Keratinocyte (primary cell): ENCODE measurements at places on chromosomes 5 and 9.

- no peak overlapping the region for H3K4me3 ChIP-seq
- no peak overlapping the region for H3K27ac ChIP-seq
- H3K36me3 ChIP-seq, result no peaks in the 10 kb centered on the region
- DNase-seq, result no peak
- no peaks in the 10 kb centered on the region for H3K27me3 ChIP-seq
Measured at GRCh38 chr9:89716559-89716958, 111.7 kb downstream of the GADD45G start.

DNA sequence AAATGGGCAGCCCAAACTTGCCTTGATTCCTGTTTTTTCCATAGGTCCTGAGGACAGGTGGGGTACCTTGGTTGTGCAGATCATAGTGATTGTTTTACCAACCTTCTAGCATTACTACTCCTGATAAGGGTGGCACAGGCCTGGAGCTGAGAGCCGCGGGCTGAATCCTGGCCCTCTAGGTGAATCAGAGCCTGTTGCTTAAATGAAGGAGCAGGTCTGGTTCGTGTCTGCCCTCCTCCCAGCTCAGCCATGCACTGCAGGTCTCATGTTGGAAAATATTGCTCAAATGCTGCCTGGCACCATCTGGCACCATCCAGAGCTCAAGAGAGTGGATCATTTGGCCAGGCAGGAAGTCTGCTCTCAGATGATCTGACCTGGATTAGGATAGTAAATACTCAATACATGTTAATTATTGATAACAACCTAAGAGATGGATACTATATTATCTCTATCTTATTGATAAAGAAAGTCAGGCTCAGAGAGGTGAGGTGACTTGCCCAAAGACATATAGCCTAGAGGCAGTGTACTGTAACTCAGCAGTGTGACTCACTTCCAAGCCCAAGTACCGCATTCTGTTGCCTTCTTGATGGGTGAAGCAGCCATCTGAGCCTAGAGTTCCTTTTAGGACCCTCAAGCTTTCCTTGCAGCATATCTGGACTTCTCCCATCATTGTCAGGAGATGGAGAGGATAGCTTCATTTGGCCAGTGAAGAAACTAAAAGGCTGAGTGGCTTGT lies 104.3 kb upstream of the PITX1 start:
- no peak for DNase-seq
- peaks cover 48% of the 10 kb centered on the region for H3K4me1 ChIP-seq
- H3K36me3 ChIP-seq, result no peaks in the 10 kb centered on the region
- no peaks in the 10 kb centered on the region for H3K27me3 ChIP-seq
- no peak overlapping the region for H3K4me3 ChIP-seq

DNA sequence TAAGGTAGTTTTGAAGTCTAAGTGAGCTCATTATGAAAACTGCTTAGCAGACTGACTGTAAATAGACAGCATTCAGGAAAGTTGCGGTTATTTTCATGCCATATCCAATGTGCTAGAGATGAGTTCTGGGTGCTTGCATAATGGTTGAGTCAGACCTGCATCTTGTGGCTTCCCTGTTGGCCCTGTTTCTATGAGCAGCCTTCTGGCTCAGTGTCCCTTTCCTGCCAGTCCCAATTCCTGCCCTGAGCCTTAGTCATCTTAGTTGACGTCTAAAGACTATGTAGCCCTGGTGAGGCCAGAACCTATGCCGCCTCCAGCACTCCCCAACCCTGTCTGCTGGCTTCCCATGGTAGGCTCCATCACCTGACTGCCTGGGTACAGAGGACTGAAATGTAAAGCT lies 76.3 kb upstream of the TNFSF8 start:
- peaks cover 3% of the 10 kb centered on the region for H3K4me1 ChIP-seq
- no peaks in the 10 kb centered on the region for H3K36me3 ChIP-seq
- no peak for DNase-seq
- no peak overlapping the region for H3K4me3 ChIP-seq
- H3K27ac ChIP-seq, result no peak overlapping the region

DNA sequence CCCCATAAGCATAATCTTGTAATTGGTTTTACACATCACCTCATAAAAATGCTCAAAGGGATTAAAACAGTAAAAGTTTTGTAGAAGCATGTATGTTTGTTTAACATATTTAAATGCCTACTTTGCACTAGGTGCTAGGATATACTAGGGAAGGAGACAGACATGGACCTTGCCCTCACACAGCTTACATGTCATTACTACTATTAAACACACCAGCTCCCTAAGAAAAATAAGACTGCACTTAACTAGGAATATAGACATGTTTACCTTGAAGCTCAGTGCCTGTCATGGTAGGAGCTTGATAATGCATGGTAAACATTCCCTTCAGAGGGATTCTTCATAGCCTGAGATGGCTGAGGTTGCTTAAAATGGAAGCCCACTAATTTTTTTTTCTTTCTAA lies 6.2 kb downstream of the SHLD3 start:
- H3K4me3 ChIP-seq, result no peak overlapping the region
- peaks cover 3% of the 10 kb centered on the region for H3K4me1 ChIP-seq
- no peak overlapping the region for H3K27ac ChIP-seq
- peaks cover 6% of the 10 kb centered on the region for H3K36me3 ChIP-seq

DNA sequence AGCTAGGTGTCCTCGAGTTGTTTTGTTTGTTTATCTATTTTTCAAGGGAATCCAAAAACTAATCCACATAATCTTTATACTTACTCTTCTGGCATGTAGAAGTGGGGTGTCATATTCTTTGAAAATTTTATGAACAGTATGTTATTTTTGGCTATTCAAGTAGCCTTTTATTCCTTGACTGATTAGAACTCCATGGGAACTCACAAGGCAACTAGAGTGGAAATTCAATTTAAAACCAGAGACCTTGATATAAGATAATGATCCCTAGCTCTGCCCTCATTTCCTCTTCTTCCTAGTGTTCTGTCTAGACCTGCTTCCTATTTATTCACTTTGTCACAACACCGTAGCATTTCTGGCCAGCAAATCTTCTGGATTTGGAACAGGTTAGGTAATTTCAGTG lies 1123.7 kb upstream of the C9orf72 start:
- no peaks in the 10 kb centered on the region for H3K4me1 ChIP-seq
- H3K36me3 ChIP-seq, result no peaks in the 10 kb centered on the region
- H3K4me3 ChIP-seq, result no peak overlapping the region
- H3K27ac ChIP-seq, result no peak overlapping the region

DNA sequence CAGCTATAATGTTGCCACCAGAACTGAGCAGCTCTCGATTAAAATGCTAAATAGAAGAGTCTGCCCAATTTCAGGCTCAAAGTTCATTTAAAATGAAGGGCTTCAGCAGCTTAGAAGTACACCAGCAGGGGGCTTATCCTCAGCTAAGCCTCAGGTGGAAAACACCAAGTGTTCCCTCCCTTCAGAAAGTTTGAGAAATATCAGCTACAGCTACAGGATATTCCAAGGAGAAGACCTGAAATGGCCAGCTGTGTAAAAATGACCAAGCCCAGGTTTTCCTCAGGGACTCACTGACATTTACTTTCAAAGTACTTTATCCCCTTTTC lies 395.4 kb downstream of the DTWD2 start:
- no peaks in the 10 kb centered on the region for H3K36me3 ChIP-seq
- no peak for DNase-seq
- no peaks in the 10 kb centered on the region for H3K4me1 ChIP-seq
- no peak overlapping the region for H3K4me3 ChIP-seq
- no peaks in the 10 kb centered on the region for H3K27me3 ChIP-seq
- H3K27ac ChIP-seq, result no peak overlapping the region

GRCh38 chr5:55437859-55438206 lies 96.9 kb downstream of the PLPP1 start:
- peaks cover 19% of the 10 kb centered on the region for H3K4me1 ChIP-seq
- H3K27me3 ChIP-seq, result no peaks in the 10 kb centered on the region
- H3K27ac ChIP-seq, result peak overlapping the region; percentile 71
- no peak for DNase-seq

- no peaks in the 10 kb centered on the region for H3K4me1 ChIP-seq
- H3K4me3 ChIP-seq, result no peak overlapping the region
- no peak for DNase-seq
- H3K36me3 ChIP-seq, result no peaks in the 10 kb centered on the region
Measured at GRCh38 chr5:59656351-59657254, 236.9 kb downstream of the PDE4D start.

DNA sequence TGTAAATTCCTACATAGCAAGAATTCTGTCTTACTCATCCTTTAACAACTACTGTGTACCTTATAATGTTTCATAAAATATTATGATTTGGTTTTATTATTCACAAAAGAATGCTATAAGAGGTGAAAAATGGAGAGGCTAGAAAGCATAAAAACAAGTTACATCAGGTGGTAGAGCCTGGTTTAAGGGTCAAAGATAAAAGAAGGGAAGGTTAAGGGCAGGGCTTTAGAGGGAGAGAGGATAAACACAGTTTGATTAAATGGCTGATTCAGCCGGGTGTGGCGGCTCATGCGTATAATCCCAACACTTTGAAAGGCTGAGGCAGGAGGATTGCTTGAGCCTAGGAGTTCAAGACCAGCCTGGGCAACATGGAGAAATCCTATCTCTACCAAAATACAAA lies 40.4 kb upstream of the HSPB3 start:
- no peak for DNase-seq
- H3K27ac ChIP-seq, result peak overlapping the region; percentile 35
- no peaks in the 10 kb centered on the region for H3K27me3 ChIP-seq
- peaks cover 16% of the 10 kb centered on the region for H3K4me1 ChIP-seq
- H3K36me3 ChIP-seq, result no peaks in the 10 kb centered on the region

GRCh38 chr9:111066468-111066867 lies 28.2 kb upstream of the LPAR1 start:
- no peak overlapping the region for H3K4me3 ChIP-seq
- no peak overlapping the region for H3K27ac ChIP-seq
- no peaks in the 10 kb centered on the region for H3K4me1 ChIP-seq
- DNase-seq, result no peak
- no peaks in the 10 kb centered on the region for H3K36me3 ChIP-seq
- H3K27me3 ChIP-seq, result peaks cover 20% of the 10 kb centered on the region

DNA sequence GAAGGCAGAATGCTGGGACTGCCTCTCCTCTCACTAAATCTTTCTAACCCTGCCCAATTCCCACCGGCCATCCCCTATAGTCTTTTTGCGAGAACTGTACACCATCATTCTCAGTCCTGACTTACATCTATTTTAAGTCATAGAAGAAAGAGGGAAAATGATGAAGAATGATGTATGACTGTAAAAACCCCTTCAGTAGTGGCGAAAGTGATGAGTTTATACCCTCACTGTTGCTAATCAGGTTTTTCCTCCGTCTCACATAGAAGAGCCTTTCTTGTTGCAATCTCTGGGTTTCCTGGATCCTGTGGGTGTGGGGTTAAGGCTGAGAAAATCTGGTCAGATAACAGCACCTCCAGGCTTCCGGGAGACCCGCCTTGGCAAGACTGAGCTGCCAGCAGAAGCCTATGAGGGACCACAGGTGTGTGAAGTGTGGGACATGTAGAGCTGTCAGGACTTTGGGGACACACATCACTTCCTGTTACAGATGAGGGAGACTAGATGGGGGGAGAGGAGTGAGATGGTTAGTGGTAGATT lies 147.1 kb upstream of the SLC12A2 start:
- H3K4me3 ChIP-seq, result no peak overlapping the region
- no peak for DNase-seq
- H3K36me3 ChIP-seq, result no peaks in the 10 kb centered on the region
- H3K4me1 ChIP-seq, result peaks cover 16% of the 10 kb centered on the region
- no peaks in the 10 kb centered on the region for H3K27me3 ChIP-seq
- no peak overlapping the region for H3K27ac ChIP-seq

DNA sequence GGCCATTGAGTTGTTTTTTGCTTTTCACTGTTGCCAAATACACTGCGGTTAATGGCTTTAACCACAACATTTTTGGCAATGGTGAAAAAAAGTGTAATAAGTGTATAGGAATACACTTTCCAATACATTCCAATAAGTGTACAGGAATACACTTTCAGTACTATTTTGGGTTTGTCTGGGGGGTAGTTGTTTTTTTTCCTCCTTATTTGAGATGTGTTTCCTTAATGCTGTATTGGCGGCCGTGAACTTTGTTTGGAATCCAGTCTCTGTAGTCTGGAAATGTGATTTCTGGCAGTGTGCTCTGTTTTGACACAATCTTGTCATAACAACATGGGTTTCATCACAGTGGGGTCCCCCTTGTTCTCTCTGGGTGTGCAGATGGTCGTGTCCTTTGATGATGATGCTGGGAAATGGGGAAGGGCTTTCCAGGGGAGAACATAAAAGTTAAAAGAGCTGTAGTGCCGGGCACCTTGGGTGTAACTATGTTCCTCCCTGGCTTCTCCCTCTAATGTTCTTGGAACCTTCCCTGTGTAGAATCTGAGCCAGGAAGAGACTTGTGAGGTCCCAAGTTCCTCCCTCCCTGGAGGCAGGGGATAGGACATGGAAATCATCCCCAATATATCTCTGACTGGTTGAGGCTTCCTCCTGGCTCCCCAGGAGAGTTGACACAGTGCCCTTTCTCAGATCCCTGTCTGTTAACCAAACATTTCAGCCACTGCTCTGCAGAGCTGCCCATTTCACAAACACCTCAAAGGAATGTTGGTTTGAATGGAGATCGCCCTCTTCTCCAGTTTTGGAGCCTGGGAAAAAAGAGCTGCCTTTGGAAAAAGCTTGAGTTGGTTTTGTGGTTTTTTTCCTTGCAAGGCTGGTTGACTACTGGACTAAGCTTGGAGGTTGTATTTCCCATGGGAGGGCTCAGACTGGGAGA lies 44.8 kb downstream of the RCL1 start:
- DNase-seq, result no peak
- no peaks in the 10 kb centered on the region for H3K27me3 ChIP-seq
- H3K4me1 ChIP-seq, result peaks cover 12% of the 10 kb centered on the region
- H3K27ac ChIP-seq, result no peak overlapping the region
- H3K4me3 ChIP-seq, result no peak overlapping the region

- no peak overlapping the region for H3K27ac ChIP-seq
- peaks cover 15% of the 10 kb centered on the region for H3K4me1 ChIP-seq
- no peaks in the 10 kb centered on the region for H3K36me3 ChIP-seq
Measured at GRCh38 chr5:35884773-35885172, 28.1 kb downstream of the IL7R start.
